ENCODE measurements at places on chromosomes 13 and 19.
A peak's percentile ranks its signal among the peaks of the same experiment; 100 is the strongest.

DNA sequence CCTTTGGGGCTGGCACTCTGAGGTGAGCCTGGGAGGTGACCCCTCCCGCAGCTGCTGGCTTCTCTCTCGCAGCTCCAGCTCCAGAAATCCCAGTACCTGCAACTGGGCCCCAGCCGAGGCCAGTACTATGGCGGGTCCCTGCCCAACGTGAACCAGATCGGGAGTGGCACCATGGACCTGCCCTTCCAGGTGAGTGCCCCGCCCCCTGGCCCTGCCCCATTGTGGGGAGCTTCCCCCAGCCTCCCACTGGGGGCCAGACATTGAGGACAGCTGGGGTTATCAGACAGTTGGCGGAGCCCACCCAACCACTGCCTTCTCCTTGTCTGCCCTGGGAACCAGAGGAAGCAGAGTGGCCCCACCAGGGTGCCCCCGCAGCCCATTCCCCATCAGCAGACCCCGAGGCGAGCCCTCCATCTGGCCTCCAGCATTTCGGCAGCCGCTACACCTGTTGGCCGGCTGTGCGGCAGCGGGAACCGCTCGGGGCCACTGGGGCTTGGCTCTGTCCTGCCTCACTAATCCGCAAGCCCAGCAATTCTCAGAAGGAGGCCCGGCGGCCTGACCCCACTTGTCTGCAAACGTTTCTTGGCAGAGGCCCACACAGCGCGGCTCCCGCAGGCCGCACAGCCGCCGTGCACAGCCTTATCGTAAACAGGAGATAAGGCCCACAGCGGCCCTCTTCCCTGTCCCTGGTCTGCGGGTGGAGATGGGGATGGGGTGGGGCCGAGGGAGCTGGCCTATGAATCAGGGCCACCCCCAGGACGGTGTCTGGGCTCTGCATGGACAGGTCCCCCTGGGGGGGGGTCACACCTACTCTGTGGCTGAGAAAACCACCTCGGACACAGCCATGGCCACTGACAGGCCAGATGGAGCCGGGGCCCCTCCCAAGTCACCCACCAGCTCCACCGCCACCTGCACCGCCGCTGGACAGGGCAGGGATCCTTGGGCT, 48.0 kb downstream of the COMP start:
- DNase-seq: peak; percentile 78

DNA sequence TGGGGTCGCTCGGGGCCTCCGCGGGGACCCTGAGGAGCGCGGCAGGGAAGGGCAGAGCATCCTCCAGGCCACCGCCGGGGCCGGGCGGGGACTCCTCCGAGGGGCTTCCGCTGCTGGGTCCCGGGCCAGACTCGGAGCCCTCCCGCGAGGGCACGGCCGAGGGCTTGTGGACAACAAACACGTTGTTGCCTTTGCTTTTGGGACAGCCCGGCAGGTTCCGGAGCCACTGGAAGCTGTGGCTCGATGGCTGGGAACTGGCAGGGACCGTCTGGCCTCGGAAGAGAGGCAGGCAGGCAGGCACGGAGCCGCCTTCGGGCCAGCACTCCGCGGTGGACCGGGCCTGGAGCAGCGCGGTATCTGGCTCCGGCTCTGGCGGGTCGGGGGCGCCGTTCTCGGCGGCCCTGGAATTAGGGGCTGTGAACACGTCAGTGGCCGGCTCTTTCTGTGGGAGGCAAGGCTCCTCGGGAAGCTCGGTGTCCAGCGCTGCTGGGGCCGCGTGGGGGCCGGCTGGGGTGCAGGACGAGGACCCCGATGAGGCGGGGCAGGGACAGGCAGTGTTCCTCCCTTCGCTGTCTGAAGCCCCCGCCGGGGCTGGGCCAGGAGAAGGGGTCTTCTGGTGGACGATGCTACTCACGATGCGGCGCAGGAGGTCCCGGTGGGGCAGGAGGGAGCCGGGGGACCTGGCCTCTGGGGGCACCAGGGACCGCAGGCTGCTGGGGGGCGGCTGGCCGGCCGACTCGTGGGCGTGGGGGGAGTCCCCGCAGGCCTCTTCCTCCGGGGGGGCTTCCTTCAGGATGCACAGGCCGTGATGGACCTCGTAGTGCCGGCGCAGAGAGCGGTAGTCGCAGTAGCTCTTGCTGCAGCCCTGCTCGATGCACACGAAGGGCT, 27.6 kb downstream of the ZNF541 start:
- DNase-seq: no peak

DNA sequence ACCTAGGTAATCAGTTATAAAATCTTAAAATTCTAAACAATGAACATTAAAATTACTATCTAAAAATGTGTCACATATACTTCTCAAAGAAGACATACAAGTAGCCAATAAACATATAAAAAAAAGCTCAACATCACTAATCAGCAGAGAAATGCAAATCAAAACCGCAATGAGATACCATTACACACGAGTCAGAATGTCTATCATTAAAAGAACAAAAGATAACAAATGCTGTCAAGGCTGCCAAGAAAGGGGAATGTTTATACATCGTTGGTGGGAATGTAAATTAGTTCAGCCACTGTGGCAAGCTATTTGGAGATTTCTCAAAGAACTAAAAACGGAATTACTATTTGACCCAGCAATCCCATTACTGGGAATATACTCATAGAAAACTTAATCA, 310.3 kb upstream of the EDNRB start:
- no peak for DNase-seq

- no peak for DNase-seq
Measured at GRCh38 chr13:38743466-38743865, 56.6 kb downstream of the FREM2 start.

DNA sequence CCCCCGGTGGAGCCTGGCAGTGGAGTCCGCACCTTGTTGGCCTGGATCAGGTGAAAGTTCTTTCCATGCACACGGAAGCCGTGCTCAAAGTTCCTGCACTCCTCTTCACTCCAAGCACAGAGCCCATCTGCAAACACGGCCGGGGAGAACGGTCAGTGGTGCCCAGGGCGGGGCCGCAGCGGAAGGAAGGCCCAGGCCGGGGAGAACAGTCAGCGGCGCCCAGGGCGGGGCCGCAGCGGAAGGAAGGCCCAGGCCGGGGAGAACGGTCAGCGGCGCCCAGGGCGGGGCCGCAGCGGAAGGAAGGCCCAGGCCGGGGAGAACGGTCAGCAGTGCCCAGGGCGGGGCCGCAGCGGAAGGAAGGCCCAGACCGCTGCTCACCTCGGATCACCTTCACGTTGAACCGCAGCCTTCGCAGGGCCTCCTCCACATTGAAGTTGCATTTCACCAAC, 20.6 kb upstream of the PLPP2 start:
- DNase-seq: no peak

- no peak for DNase-seq
Measured at GRCh38 chr19:39555883-39556282, 15.9 kb upstream of the EID2 start.

GRCh38 chr19:8126511-8126910, 22.9 kb downstream of the FBN3 start:
- DNase-seq: no peak

GRCh38 chr19:31119951-31120690, 229.1 kb downstream of the TSHZ3 start:
- DNase-seq: no peak

DNA sequence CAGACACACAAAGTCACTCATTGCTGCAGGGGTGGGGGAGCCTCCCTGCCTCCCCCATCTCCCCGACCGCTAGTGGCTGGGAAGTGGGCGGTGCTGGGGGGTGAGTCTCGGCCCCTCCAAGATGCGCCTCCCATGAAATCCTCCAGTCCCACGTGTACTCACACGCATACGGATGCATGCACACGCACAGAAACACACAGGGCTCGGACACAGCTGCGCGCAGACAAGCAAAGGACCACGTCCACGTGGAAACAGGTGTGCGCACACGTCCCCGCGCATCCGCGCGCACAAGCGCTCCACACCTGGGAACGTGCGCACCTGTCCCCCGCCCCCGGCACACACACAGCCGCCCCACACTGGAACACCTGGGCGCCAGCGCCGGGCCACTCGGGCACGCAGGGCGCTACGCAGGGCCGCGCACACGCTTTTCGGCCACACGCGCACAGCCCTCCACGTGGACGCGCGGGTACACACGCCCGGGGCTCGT, 687 bp downstream of the MATK start:
- no peak for DNase-seq
